ENCODE measurements at places on chromosomes 12 and 14.

- DNase-seq: no peak
Measured at GRCh38 chr12:97363693-97364092, 98.9 kb upstream of the RMST start.

GRCh38 chr12:50685641-50686040 is 78.3 kb upstream of the ATF1 start:
- DNase-seq: no peak

DNA sequence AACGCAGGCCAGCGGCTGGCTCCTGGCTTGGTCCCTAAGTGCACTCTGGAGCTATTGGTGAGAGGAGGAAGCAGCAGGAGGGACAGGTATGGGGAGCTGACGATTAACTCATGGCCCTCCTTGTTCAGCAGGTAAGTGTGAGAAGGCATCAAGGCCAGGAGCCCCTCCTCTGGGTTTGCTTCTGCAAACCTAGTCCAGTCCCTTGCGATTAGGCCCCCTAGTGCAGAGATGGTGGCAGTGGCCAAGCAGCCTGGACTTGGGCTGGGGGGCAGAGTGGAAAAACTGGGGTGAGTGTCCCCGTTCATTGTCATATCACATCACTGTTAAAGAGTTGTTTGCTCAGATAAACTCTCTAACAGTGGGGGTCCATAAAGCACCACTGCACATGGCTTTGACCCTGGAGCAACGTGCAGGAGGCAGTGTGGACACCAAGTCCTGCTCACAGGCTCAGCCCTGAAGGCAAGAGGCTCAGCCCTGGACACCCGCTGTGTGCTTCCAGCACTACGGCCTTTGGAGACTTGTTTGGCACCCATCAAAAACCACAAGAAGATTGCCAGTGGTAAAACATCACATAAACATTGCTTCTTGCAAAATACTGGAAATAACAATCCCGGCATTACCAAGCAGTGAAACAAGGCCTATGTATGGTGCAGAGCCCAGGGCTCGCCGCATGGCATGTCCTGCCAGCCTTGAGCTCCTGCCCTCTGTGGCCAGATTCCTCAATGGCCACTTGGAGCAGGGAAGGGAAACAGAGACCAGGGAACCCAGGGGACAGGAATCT is 184.3 kb upstream of the RTL1 start:
- no peak for DNase-seq

DNA sequence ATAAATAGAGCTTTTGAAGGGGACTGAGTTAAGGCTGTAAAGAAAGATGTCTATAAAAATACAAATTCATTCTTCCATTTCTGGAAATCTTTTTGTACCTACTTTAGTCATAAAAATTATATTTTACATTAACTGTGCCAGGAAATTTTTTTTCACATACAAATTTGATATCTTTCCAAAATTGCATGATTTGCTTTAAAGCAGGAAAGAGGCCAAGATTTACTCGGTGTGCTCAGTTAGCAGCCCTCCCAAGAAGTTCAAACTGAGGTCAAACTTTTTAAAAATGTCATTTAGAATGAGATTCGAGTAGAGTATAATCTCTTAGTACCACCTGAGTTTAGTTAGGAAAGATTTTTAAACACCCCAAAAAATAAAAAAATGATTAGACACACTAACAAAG is 173.2 kb upstream of the GRIP1 start:
- DNase-seq: no peak

- DNase-seq: no peak
Measured at GRCh38 chr12:4214877-4215228, 58.7 kb upstream of the CCND2 start.

DNA sequence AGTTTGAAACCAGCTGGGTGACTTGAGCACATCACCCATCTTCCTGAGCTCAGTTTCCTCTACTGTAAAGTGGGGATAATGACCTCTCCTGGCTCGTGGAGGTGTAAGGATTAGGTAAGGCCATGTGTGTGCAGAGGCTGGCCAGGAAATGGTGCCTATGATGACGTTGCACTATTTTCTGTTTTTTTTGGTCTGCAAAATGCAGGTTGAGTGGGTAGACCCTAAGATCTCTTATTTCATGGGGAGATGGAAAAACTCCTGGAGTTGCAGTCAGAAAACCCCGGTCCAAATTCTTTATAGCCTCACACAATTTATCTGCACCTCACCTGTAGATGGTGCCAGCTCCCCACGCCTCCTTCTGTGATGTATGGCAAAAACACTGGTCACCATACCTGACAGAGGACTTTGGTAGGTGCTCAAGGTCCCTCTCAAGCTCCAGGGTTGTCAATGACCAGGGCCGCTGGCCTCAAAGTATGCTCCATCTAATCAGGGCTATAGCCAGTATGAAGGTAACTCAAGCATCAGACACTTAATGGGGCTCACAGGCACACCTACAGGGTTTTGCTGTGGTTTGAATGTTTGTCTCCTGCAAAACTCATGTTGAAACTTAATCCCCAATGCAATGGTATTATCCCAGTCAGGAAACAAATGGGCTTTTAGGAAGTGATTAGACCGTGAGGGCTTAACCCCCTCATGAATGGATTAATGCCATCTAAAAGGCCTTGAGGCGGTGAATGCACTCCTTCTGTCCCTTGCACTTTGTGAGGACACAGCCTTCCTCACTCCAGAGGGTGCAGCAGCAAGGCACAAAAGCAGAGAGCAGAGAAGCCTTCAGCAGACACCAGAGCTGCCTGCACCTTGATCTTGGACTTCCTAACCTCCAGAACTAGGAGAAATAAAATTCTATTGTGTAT is 17.6 kb downstream of the C14orf132 start:
- peak; percentile 5 for DNase-seq

- DNase-seq: peak; percentile 25
Measured at GRCh38 chr12:121334513-121335343, 17.5 kb downstream of the ANAPC5 start.

GRCh38 chr14:75987201-75987970 is 1.8 kb downstream of the IFT43 start:
- DNase-seq: no peak

- no peak for DNase-seq
Measured at GRCh38 chr14:103684471-103684870, 30.8 kb downstream of the XRCC3 start.

GRCh38 chr14:30974628-30975027 is 50.8 kb upstream of the AP4S1 start:
- DNase-seq: no peak

DNA sequence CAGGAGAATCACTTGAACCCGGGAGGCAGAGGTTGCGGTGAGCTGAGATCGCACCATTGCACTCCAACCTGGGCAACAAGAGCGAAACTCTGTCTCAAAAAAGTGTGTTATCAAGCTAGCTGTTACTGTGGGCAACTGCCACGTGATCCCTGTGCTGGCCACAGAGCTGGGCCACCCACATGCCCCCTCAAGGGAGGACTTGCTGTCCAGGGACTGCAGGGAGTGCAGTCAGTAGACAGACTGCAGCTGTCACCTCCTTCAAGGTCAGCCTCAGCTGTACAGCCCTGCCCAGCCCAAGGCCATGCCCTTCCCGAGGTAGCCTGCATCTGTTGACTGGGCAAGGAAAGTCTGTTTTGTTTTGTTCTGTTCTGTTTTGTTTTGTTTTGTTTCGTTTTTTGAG is 46.6 kb upstream of the BICDL1 start:
- no peak for DNase-seq

GRCh38 chr14:67187826-67188225 is 1.4 kb upstream of the GARIN2 start:
- no peak for DNase-seq

- DNase-seq: peak; percentile 24
Measured at GRCh38 chr12:114625294-114625851, 58.6 kb downstream of the TBX3 start.

DNA sequence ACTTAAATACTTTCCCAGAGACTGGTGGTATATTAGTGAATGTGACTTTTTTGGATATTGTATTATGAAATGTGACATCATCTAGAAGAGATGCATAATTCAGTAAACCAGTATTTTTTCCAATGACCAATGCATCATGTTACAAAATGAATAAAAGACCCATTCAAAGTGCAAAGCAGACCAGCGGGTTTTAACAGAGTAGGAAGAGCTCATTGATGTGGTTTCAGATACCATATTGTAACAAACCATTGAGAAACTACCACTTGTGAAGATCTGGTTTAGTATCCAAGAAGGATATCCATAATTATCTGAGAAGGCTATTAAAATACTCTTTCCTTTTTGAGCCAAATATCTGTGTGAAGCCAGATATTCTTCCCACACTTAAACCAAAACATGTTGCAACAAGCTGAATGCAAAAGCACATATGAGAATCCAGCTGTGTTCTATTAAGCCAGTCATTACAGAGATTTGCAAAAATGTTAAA is 47.7 kb downstream of the MVK start:
- no peak for DNase-seq

DNA sequence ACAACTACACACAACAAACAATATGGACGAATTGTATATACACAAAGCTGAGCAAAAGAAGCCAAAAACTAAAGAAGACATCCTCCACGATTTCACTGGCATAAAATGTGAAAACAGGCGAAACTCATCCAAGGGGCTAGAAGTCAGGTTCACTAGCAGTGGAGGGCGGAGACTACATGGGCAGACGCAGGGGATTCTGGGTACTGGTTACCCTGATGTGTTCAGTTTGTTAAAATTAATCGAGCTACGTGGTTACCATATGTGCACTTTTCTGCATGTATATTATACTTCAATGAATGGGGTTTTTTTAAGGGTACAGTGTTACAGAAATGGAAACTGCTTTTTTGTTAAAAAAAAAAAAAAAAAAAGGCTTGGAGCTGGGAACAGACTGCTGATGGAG is 12.3 kb downstream of the KDM2B start:
- no peak for DNase-seq

DNA sequence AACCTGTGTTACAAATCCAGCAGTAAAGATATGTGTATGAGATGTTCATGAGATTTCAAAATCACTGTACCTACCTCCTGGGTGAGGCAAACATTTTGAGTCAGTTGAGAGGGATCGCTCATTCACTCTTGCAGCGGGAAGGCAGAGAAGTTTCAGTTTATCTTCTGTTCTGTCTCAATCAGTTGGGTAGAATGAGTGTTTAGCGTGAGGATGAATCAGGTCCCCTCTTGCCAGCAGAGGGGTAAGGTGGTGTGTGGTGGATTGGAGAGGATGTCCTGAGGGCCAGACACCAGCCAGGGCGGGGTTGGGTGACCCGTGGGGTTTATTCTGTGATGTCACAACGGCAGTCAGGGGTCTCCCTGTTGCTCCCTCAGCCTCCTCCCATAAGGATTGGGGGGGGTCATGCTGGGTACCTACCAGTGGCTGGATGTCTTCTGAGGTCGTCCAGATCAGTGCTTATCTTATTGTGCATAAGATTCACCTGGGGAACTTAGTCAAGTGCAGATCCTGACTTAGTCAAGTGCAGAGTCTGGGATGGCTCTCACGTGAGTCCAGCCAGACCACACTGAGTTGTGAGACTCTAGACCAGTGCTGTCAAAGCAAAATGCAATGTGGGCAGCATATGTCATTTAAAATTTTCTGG is at the start of gene GSG1:
Gene GSG1 (minus strand): TSS at position 277 of the 643 bp plus-strand sequence. CDS start 155 bp downstream, at position 122.
- peak; percentile 8 for DNase-seq

DNA sequence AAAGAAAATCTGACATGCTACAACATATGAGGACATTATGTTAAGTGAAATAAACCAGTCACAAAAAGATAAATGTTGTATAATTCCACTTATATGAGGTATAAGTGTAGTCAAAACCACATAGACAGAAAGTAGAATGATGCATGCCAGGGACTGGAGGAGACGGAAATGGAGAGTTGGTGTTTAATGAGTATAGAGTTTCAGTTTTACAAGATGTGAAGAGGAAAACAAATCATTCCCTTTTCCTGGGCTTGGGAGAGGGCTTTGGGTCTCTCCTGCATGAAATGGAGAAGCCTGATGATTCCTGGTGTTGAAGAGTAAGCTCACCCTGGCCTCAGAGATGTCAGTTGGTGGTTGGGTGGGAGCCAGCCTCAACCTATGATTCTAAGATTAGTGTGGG is 158.4 kb upstream of the PLXNC1 start:
- DNase-seq: no peak

DNA sequence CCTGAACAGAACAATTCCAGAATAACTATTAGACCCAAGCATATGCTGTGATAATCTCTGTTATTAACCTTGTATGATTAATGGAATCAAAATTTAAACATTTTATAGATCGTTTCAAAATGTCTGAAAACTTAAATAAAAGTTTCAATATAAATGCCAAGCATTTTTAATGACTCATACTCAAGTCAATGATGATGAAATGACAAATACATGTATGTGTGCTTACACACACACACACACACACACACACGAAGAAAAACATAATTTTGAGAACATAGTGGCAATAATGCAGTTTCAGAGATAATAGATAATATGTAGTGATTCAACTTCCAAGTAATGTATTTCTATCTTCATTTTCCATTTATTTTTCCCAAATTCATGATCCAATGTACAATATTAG is 384.9 kb upstream of the FOXG1 start:
- no peak for DNase-seq

DNA sequence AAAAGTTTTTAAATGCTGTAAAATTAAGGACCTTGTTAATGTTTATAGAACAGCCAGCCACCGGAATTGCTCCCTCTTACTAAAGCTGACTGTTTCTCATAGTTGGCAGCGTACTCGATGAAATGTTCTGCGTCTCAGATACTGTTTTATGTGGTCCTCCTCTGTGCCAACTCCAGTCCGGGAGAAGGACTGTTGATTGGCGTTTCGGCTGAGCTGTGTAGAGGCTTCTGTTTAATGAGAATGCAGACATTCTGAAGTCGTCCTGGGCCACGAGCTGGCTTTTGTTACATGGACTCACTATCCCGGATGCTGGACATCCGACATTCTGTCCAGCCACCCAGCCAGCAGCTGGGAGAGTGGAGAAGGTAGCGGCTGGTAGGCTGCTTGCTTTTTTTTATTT is 75.4 kb downstream of the WDR20 start:
- DNase-seq: no peak

DNA sequence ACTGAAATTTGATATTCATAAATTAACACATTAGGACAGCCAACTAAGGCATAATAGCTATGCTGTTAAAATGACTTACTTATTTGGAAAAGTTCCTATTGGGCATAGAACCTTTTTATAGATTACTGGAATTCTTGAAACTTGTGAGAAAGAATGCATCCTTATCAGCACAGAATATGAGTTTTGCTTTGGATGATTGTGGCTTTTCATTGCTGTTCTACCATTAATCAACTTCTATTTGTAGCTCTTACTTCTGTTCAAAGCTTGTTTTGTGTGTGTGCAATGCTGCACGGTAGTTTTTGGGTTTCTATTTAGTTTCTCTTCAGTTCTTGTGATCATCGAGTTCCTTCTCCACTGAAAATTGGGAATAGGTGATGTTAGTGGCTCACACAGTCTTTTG is 152.4 kb upstream of the PELI2 start:
- no peak for DNase-seq

DNA sequence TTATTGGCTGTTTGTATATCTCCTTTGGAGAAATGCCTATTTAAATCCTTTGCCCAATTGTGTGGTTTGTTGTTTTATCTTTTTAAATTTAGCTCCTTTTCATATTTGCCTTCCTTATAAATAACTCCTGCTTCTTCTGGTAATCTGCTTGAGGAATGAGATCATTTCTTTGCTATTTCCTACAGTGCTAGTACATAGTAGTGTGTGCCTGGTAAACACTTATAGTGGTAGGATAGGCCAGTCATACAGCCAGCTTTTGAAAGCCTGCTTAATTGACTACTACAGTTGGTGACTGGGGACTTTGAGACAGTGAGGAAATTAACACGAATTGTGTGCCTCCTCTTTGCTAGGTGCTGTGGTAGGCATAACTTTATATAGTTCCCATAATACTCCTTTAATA is 68.7 kb downstream of the BORCS5 start:
- DNase-seq: no peak

All from CD4-positive, alpha-beta T cell treated with Interleukin-17A for 4 hours (primary cell).